Activated CD4-positive, alpha-beta T cell treated with anti-CD3 and anti-CD28 coated beads for 1 hour (primary cell): ENCODE measurements at places on chromosomes 11 and 22.
A peak's percentile ranks its signal among the peaks of the same experiment; 100 is the strongest.

- no peak for DNase-seq
Measured at GRCh38 chr22:31585161-31585859, 76.7 kb downstream of the PISD start.

DNA sequence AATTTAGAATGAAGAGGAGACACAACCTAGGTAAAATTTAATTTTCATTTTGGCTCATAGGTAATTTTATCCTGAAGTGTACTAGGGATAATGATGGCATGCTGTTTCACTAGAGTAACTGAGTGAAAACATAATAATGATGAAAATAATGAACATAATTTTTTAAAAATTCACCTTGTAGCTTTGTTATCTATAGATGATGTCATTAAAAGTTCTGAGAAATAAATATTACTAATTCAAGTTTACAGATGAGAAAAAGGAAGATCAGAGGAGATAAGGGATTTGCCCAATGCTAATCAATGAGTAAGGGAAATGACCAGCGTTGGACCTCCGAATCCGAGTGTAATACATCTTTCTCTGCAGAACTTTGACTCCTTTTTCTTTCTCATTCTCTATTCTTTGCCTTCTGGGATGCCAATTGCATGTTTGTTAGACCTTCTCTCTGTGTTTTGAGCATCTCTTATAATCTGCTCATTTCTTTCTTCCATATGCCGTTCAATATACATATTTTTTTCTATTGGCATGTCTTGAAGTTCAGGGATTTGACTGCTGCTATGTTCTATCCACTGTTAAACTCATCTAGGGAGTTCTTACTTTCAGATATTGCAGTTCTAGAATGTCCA lies 186.5 kb downstream of the SNX19 start:
- no peak for DNase-seq

- peak; percentile 45 for DNase-seq
Measured at GRCh38 chr11:118240999-118241763, 11.0 kb downstream of the MPZL3 start.

GRCh38 chr11:132895340-132895739 lies 637.0 kb downstream of the OPCML start:
- DNase-seq = no peak

- no peak for DNase-seq
Measured at GRCh38 chr22:49499433-49500075, 328.1 kb downstream of the BRD1 start.

- DNase-seq = no peak
Measured at GRCh38 chr11:66324664-66325063, 7.8 kb upstream of the CD248 start.

- DNase-seq = no peak
Measured at GRCh38 chr11:128738942-128739341, 45.1 kb downstream of the FLI1 start.

DNA sequence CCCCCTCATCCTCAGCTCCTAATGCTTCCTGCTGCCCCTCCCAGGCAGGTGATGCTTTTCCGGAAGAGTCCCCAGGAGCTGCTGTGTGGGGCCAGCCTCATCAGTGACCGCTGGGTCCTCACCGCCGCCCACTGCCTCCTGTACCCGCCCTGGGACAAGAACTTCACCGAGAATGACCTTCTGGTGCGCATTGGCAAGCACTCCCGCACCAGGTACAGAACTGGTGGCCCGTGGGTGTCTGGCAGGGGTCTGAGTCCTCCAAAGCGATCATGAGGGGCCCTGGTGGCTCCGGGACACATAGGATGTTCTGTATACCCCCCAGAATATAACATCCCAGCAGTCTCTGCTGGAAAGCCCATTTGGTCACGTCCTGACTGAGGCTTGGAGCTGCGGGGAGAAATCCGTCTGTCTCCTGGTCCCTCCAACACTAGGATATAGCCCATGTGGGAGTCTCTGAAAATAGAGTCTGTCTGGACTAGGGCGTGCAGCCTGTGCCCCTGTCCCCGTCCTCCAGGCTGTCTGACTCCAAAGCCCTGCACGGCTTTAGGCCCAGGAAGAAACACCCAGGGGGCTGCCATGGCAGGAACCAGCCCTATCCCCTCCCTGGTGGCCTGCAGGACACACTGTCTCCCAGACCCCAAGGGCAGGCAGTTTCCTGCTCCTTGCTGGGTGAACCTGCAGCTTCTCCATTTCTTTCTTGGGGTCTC lies 9.1 kb downstream of the F2 start:
- DNase-seq = no peak
